NCI-H460 (cell line): ENCODE measurements at places on chromosomes 13 and 19.

GRCh38 chr19:19554074-19555023 lies 16.3 kb downstream of the CILP2 start:
- DNase-seq = peak; percentile 34

DNA sequence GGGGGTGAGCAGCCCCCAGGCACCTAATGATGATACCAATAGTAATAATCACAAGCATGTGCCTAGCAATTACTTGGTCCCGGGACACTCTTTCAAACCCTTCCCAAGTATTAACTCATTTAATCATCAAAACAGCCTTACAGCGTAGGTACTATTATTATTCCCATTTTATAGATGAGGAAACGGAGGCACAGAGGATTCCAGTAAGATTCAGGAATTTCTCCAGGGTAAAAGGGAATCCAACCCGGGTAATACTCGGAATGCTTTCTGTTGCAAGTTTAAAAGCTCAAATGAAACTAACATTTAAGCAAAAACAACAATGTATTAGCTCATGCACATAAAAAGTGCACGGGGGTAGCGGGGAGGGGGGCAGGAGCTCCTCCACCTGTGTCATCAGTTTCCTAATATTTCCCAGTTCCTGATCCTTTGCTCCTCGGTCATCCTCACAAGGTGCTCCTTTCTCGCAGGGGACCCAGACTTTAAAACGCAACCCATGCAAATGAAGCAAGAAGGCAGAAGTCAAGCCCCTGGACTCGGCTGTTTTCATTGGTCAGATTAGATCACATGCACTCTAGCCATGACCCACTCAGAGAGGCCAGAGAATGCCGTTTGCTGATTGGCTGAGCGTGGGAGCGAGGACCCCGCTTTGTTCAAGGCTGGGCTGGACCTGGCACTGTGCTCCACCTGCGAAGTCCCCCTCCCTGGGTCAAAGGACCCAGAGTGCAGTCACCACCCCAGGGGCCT lies 38.3 kb upstream of the C19orf12 start:
- DNase-seq = no peak

GRCh38 chr13:41956272-41956671 lies 4.6 kb downstream of the VWA8 start:
- DNase-seq = no peak

- no peak for DNase-seq
Observed at GRCh38 chr13:98801626-98802418, 49.4 kb upstream of the SLC15A1 start.

DNA sequence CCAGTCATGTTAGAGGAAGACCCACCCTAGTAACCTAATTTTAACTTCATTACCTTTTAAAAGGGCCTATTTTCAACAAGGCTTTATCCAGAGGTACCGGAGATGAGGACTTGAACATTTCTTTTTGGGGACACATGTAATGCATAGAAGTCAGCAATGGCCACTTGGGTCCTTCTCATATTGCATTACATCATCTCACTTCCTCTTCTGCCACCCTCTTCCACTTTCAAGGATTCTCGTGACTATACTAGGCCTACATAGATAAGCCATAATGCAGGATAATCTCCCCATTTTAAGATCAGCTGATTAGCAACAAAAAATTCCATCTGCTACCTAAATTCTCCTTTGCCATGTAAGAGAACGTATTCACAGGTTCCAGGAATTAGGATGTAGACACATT lies 557.2 kb downstream of the KCTD12 start:
- no peak for DNase-seq

DNA sequence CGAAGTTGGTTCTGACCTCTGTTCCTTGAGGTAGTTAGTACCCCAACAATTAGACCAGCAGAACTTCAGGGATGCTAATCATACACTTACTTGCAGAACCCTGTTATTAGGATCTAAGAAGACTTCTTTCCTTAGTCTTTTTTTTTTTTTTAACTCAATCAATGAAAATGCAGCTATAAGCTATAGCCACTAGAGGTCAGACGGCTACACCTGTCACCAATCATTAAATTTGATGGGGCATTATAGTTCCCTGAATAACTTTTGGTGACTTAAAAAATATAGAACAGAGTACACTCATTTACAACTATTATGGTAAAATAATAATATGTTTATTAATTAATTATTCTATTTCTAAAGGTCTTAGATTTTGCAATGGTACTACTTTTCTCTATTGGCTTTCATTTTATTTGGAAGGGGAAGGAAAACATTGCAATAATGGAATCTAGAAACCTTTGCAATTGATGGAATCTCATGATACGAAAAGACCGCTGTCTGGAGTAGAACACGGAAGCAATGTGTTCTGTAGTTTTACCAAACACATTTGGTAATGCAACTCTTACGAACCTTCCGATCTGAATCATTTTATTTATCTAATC lies 483.2 kb downstream of the DIAPH3 start:
- peak; percentile 16 for DNase-seq

DNA sequence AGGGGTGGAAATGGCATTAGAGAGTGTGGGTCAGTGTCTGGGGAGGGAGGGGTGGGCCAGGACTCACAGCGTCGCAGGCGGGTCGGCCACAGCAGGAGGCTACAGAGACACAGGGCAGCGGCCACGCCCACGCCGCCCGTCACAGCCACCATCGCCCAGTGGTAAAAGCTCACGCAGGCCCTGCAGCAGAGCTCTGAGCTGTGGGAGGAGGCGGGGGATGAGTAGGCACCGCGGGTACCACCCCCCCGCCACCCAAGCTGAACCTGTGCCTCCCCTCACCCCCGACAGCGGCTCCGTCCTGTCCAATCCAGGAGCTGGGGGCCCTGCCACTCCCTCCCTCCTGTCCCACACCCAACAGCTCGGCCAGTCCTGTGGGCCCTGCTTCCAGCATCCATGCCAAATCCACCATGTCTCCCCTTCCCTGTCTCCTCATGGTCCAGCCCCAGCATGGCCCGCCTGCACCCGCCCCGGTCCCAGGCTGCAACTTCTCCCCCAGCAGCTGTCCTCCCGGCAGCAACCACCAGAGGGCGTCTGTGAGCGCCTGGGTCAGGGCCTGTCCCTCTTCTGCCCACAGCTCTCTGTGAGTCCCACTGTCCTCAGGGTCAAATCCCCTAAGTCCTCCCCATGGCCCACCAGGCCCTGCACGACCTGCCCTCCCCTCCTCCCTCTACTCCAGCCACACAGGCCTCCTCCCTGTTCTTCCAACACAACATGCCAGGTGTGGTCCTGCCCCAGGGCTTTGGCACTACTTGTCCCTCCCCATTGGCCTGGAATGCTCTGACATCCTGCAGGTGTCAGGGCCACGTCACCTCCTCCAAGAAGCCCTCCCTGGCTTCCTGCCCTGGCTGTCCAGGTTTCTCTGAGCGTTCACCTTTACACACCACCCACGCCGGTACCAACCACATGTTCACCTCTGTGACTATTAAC lies 6.0 kb downstream of the TEKTIP1 start:
- peak; percentile 48 for DNase-seq

DNA sequence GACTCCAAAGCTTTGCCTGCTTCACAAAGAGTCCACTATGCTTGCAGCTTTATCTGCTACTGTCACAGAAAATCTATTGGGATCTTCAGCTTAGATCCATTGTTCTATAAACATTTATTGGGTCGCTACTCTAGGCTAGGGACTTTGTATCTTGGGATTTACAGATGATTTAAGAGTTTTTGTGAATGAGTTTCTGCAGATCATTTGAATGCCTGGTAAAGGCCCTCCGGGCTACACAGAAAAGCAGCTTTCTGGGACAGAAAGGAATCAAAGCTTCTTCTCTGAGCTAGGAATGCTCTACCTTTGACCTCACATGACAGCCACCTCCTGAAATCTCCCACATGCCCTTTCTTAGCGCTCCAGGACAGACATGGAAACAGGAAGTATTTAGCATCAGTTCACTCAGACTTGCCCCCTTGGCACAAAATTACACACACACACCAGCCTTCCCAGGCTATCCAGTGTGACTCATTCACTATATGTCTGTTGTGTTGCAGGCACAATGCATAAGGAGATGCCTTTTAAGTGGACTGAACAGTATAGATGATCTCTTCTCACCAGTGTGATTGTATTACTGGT lies 492.4 kb downstream of the DACH1 start:
- DNase-seq = no peak

GRCh38 chr13:28744091-28744536 lies 25.3 kb upstream of the SLC46A3 start:
- DNase-seq = no peak

- DNase-seq = no peak
Observed at GRCh38 chr19:1744822-1745563, 8.3 kb upstream of the ONECUT3 start.

- DNase-seq = no peak
Observed at GRCh38 chr19:33798681-33799111, 2.0 kb downstream of the KCTD15 start.

DNA sequence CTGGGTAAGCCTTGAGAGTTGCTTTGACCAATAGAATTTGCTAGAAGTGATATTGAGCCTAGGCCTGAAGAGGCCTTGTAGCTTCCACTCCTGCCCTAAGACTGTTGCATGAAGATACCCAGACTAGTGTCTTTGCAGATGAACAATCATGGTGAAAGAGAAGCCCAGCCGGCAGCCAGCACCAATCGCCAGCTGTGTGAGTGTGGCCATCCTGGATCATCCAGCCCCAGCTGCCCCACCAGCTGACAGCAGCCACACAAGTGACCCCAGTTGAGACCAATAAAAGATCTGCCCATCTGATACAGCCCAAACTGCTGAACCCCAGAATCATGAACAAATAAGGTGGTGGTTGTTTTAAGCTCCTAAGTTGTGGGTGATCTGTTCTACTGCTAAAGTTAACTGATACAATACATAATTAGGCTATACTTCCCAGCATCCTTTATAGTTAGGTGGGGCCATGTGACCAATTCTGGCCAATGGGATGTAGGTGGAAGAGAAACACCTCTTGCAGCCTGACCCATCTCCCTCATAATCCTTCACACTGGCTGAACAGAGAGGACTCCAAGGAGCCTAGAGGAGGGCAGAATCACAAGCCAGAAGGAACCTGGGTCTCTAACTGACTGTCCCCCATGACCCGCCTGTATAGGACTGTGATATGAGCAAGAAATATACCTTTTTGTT lies 9.4 kb upstream of the ZNF428 start:
- no peak for DNase-seq

DNA sequence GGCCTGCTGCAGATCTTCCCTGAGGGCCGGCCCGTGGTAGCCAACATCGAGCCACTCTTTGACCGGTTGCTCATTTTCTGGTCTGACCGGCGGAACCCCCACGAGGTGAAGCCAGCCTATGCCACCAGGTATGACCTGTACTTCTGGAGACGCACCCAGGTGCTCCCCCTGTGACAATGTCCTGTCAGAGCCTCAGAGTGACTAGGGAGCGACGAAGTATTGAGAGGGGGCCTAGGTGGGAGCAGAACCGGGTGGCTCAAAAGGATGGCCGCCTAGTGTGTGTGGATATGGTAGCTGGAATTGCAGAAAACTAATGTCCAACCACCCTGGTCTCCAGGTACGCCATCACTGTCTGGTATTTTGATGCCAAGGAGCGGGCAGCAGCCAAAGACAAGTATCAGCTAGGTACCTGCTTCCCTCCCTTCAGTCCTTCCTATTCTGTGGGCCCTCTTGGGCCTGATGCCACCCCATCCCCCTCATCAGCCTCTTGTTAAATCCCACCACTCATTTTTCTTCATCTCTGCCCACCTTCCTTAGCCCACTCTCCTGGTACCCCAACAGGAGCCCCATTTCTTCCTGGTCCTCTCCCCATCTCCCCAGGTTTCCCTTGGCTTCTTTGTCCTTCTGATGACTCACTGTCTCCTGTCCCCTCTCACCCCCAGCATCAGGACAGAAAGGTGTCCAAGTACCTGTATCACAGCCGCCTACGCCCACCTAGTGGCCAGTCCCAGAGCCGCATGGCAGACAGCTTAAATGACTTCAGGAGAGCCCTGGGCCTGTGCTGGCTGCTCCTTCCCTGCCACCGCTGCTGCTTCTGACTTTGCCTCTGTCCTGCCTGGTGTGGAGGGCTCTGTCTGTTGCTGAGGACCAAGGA lies 8.4 kb downstream of the EGLN2 start:
- no peak for DNase-seq
